H4 (cell line): ENCODE measurements at places on chromosomes 16 and 17. TPM values are rescaled to one million over a fixed set of nuclear protein-coding genes. Genes with fewer than 3 reads are reported as not detected.

DNA sequence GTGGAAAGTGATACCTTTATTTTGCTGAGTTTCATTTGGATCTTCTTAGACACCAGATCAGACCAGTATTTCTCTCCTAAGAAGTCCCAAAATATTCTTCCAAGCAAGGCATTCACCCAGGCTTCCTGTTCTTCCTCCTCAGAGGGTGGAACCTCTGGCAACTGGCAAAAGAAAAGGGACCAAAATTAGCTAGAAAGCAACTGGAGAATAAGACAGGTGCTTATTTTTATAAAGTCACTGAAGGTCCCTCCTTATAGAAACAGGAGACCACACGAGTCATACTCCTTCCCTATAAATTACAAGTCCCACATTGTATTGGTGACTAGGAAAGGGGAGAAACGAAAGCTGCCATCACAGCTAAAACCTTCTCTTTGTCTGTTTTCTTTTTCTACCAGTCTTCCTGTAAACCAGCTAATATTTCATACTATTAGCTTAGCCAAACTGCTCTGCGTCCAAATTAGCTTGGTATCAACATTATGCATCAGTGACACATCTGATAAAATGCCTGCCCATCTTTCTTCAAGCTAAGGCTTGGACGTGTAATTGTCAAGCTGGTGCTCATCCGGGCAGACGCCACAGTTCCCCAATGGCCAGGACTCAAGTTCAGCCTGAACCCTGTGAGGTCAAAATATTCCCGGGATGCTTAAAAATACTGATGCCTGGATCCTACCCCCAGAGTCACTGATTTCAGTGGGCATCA is 47.5 kb upstream of the ERN1 start:
- no peak for DNase-seq

- peak; percentile 80 for DNase-seq
These were observed 33.7 kb downstream of the DDX19A start for GRCh38 chr16:70380248-70380918.

The ATP1B2 gene
- not detected in 2 replicates for total RNA-seq

The TLCD3B gene
- total RNA-seq = 0.04 TPM in 1 of 2 replicates, not detected in the other

- DNase-seq = no peak
These were observed 2.8 kb downstream of the KRTAP4-9 start for GRCh38 chr17:41107941-41108450.

DNA sequence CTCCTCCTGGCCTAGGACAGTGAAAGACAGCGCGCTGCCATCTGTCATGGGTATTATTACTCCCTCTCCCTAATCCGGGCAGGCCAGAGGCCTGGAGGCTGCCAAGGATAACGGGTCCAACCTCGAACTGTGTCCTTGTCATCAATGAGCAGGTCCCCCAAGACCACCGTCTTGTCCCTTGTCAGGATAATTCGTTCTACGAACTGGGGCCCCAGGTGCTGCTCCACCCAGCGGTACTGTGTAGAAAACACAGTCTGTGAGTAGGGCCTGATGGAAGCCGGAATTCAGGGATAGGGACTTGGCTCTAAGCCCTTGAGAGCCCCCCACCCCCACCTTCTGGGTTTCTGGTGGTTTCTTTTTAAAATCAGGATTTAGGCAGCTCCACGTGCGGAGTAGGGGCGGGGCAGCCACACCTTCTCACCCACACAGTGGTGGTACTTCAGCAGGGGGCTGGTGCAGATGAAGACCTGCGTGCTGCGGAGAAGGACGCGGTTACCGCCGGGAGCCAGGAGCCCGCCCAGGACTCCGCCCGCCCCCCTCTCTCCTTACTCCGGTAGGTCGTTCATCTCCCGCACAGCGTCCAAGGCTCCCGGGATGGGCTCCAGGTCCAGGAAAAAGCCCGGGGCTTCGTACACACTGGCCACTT is 787 bp downstream of the NT5C start:
- peak; percentile 79 for DNase-seq

GRCh38 chr17:3544365-3544764 is 13.2 kb downstream of the TRPV3 start:
- no peak for DNase-seq

GRCh38 chr16:69073181-69073702 is 32.2 kb upstream of the HAS3 start:
- peak; percentile 75 for DNase-seq

The TADA2A gene
- total RNA-seq = 11.3 and 15.4 TPM in 2 replicates

The MIEN1 gene
- 91.9 and 99.5 TPM in 2 replicates for total RNA-seq

- no peak for DNase-seq
These were observed 3.1 kb downstream of the TPPP3 start for GRCh38 chr16:67389911-67390815.

DNA sequence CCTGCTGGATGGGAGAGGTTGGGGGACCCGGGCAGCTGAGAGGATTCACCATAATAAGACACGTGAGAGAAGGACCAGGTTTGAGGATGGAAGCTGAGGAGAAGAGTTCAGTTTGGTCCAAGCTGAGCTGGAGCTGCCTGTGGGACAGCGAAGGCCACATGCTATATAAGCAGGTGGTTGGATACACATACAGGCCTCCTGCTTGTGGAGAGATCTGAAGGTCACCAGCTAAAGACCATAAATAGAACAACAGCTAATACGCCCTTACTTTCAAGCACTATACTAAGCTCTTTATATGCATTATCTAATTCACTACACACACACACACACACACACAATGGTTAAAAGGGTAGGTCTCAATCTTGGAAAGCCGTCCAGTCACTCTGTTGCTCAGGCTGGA is 32.1 kb downstream of the DUSP14 start:
- DNase-seq = no peak

DNA sequence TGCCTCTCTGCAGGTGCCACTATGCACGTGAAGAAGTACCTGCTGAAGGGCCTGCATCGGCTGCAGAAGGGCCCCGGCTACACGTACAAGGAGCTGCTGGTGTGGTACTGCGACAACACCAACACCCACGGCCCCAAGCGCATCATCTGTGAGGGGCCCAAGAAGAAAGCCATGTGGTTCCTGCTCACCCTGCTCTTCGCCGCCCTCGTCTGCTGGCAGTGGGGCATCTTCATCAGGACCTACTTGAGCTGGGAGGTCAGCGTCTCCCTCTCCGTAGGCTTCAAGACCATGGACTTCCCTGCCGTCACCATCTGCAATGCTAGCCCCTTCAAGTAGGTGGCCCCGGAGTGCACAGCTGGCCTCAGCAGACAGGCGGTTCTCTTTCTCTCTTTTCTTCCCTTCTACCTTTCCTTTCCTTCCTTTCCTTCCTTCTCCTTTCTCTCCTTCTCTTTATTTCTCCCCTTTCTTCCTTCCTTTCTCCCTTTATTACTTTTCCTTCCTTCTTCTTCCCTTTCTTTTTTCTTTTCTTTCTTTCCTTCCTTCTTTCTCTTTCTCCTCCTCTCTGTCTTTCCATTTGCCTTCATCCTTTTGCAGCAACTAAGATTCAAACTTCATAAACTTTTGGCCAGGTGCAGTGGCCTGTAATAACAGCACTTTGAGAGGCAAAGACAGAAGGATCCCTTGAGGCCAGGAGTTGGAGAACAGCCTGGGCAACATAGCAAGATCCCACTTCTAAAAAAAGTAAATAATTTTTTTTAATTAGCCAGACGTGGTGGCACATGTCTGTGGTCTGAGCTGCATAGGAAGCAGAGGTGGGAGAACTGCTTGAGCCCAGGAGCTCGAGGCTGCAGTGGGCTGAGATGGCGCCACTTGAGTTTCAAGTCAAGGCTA is 46.7 kb downstream of the SCNN1B start:
- no peak for DNase-seq

- DNase-seq = no peak
These were observed 9.9 kb upstream of the C1QL1 start for GRCh38 chr17:44977814-44978550.

- DNase-seq = no peak
These were observed 33.6 kb upstream of the ATF7IP2 start for GRCh38 chr16:10352262-10352661.
